ENCODE measurements at places on chromosomes 12 and 14. TPM values are rescaled to one million over a fixed set of nuclear protein-coding genes. Genes with fewer than 3 reads are reported as not detected.

The SLCO1A2 gene
- total RNA-seq, result not detected

The CACNA2D4 gene
- total RNA-seq, result 0.22 TPM

GRCh38 chr12:3147260-3147659 is 70.1 kb downstream of the TSPAN9 start:
- DNase-seq, result no peak

The OTX2 gene
- total RNA-seq, result not detected

DNA sequence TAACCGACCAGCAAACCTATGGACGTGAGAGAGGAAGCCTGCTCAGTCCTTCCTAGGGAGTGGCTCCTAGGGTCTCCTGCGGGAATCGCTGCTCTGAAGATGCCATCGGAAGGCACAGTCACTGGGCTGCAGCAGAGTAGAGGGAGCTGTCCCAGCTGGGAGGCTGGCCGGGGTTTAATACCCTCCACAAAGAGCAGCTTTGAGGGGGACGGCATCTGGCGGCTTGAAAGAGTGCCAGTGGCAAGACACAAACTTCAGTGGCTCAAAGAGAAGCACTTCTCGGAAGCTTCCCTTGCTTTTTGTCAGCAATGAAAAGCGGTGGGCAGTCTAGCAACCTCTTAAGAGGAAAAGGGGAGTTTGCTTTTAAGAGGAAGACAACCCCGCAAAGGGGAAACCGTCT is 114.6 kb downstream of the TMEM132C start:
- no peak for DNase-seq

DNA sequence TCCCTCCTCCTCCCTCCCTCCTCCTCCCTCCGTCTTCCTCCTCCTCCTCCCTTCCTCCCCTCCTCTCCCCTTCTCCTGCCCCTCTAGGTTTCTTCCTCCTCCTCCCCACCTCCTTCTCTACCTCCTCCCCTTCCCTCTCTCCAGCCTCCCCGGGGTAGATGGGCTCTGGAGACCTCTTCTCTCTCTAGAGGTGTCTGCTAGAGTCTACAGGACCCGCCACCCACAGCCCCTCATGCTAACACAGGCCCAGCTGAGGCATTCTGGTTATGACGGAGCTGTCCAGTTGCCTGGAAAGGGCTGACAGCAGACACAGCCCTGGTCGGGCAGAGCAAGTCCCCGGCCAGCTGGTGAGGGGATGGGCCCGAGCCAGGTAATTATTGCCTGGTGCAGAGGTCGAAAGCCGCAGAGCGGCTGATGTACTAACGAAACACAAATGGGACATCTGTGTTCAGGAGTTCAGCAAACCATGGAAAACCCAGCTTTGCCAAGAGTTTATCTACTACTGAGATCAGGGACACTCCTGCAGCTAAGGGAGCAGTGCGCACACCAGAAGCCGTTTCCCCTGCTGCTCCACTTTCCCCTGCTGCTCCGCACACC is 96.2 kb downstream of the PAPOLA start:
- peak; percentile 15 for DNase-seq

The RTL1 gene
- not detected for total RNA-seq

GRCh38 chr12:459430-460258 is at the start of gene B4GALNT3:
Gene B4GALNT3, plus strand, starts transcription at chr12:459939. Its CDS starts 438 bp downstream, at chr12:460377.
- DNase-seq, result peak; percentile 23

The STYK1 gene
- total RNA-seq, result 8.1 TPM

GRCh38 chr12:115623764-115624334 is 653.6 kb downstream of the MED13L start:
- no peak for DNase-seq

- DNase-seq, result no peak
These were observed 46.1 kb downstream of the FRMD6 start for GRCh38 chr14:51697848-51698247.

DNA sequence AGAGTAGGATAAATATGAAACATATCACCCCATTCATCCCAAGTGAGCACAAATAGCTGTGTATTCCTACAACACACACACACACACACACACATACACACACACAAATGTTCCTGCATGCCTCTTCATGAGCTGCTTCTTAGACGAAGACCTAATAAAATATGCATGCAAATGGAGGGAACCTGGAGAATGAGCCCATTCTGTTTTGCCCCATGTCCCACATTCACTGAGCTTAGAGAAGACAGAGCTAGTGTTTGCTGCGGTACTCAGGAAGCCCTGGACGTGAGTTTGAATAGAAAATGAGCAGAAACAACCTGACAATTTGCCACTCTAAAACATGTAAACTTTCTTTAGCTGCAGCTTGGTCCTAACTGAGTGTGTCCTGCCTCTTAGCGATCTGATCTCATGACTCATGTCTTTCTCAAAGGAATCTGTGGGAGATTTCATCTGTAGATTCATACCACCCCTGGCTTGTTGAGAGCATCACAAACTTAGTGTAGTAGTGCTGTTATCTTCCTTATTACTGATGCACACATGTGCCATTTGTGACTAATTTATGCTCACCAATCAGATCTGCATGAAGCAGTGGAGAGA is 86.8 kb downstream of the ITPR2 start:
- DNase-seq, result no peak

- no peak for DNase-seq
These were observed 13.9 kb upstream of the ERC1 start for GRCh38 chr12:977156-977555.

Data from lung microvascular endothelial cell (primary cell).